Fibroblast of skin of left biceps (primary cell): ENCODE measurements at places on chromosomes 7 and 10.

GRCh38 chr10:120423431-120424197 is 33.4 kb upstream of the PLPP4 start:
- DNase-seq: peak; percentile 56

- DNase-seq: no peak
Measured at GRCh38 chr7:152556013-152556755, 119.8 kb downstream of the XRCC2 start.

DNA sequence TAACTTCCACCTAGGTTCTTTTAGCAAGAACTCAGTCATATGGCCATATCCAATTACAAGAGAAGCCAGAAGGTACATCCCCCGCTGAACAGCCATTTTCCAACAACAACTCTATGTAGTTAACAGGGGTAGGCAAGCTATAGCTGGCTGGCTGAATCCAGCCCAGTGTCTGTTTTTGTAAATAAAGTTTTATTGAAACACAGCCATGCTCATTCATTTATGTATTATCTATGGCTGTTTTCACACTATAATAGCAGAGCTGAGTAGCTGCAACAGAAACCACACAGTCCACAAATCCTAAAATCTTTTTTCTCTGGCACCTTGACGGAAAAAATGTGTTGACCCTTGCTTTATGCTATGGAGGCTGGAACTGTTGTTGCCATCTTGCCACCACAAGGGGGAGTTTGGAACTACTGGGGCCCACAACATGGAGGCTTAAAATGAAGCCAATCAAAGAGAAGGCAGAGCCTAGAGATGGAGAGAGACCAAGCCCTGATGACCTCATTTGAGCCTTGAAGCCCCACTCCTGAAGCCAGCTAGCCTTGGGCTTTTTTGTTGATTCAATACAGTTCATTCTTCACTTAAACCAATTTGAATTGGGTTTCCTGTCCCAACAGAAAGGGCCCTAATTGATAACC is 33.3 kb upstream of the XPNPEP1 start:
- no peak for DNase-seq

GRCh38 chr7:35805876-35806275 is 5.0 kb downstream of the SEPTIN7 start:
- no peak for DNase-seq

DNA sequence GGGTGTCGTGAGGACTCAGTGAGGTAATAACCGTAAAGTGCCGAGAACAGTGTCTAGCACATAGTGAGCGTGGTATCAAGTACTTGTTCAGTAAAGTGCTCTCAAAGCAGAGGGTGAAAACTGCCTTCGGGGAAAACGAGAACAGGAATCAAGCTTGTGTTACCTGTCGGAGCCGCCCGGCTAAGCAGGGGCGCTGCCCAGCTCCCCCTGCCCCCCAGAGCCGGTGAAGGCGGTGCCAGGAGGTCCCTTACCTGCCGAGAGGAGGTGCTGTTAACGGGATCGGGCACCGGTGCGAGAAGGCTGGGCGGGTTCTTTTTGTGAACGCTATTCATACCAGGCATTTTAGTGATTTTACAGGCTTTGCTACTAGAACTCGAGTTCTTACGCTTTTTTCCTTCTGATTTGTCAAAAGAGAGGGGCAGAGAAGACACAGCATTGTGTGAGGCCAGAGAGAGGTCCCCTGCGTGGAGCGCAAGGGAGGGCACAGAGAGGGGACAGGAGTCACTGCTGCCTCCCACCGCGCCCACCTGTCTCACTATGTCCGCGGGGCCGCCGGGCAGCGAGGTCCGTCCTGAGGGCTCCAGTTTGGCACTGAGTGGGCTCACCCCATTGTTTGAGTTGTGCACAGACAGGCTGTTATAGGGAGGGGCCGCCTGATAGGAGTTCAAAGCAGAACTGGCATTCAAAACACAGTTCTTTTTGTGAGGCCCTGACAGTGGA is 32.5 kb upstream of the EFCAB10 start:
- no peak for DNase-seq

DNA sequence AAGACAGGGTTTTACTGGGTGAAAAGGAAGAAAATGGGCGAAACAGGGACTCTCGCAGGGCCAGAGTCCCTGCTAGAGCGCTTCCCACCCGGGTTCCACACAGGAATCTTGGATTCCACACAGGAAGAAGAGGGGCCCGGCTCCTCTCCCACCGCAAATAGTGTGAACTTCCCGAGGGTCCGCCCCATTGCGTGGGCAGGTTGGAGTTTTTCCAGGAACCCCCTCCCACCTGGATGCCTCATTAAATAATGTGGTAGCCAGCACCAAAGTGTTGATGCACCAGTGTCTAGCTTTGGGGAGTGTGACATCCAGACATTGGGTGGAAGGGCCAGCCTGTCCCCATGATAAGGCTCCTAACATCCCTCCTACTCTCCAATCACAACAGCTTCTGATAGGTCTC is 330.3 kb upstream of the ZNF32 start:
- DNase-seq: no peak

- DNase-seq: no peak
Measured at GRCh38 chr10:89853781-89854191, 152.4 kb downstream of the KIF20B start.

- DNase-seq: no peak
Measured at GRCh38 chr7:110835218-110835617, 255.7 kb upstream of the LRRN3 start.

DNA sequence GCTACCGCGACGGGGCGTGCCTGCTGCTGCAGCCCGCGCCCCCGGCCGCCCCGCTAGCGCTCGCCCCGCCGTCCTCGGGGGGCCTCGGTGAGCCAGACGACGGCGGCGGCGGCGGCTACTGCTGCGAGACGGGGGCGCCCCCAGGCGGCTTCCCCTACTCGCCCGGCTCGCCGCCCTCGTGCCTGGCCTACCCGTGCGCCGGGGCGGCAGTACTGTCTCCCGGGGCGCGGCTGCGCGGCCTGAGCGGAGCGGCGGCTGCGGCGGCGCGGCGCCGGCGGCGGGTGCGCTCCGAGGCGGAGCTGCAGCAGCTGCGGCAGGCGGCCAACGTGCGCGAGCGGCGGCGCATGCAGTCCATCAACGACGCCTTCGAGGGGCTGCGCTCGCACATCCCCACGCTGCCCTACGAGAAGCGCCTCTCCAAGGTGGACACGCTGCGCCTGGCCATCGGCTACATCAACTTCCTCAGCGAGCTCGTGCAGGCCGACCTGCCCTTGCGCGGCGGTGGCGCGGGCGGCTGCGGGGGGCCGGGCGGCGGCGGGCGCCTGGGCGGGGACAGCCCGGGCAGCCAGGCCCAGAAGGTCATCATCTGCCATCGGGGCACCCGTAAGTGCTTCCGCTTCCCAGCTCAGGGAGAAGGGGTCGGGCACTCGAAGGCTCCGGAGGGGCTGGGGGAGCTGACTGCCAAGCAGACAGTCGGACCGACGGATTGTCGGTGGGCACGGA is 761 bp downstream of the PTF1A start:
- DNase-seq: no peak

DNA sequence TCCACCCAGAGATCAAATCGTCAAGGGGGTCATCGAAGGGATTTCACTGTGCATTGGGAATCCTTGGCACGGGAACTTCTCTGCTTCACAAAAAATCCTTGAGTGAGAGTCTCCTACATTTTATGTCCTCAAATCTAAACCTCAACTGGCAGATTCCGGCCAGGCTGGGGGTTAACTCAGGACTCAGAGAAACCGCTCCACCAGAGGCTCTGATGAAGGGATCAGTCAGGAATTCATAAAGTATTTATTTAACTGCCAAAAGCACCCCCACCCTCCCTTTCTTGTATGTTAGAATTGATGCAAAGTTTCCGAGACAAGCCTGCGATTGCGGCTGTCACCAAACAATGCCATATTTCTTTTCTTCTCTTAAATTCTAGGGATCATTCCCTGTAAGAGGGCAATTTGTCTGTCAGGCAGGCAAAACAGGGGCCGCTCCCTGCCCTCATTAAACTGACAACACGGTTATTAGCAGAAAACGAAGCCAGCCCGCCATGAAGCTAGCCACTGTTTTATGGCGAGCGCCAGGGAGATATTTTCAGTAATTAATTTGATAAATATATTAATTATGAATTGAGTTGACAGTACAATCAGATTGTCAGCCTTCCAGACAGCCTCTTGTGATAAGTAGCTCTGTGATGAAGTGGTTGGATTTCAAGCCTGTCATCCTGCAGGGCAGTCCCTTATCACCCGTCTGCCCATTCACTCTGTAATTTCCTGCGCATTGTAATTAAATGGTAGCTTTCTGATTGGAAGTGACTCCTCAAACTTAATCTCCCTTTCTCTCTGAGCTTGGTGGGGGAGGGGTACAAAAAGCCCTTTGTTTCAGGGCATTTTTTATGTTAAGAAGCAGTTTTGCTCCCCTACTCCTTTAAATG is 153.0 kb upstream of the GPR26 start:
- DNase-seq: no peak

DNA sequence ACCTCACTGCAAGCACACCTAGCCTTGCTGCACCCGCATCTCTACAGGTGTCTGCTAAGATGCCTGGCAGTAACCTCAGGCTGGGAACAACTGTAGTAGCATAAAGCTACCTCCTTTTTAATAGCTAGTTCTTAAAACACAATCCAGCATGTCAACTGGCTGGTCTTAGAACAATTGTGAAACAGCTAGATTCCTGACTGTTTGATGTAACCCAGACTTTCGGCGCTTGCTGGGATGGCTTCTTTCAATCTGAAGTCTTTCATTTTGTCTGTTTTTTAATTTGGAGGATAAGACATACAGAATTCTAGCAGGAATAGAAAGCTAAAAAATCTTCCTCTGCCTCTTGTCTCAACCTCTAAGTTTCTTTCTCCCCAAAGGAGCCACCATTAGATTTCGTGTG is 59.8 kb downstream of the GSDME start:
- DNase-seq: no peak

DNA sequence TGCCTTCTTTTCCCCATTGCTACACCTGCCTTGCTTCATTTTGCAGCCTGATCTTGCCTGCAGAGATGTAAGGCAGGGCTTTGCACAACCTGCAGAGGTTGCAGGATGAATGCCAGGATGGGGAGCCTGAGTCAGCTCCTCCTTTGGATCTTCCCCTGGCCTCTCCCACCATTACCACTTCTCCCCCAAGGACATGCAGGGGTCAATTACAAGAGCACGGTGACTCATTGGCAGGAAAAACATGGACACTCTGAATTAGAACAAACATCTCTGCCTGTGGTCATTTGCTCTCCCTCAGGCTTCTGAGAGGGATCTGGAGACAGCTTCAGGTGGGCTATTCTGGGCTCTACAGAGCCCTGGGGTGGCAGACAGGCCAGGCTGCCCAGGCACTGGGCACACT is 89.2 kb downstream of the HERPUD2 start:
- DNase-seq: no peak

DNA sequence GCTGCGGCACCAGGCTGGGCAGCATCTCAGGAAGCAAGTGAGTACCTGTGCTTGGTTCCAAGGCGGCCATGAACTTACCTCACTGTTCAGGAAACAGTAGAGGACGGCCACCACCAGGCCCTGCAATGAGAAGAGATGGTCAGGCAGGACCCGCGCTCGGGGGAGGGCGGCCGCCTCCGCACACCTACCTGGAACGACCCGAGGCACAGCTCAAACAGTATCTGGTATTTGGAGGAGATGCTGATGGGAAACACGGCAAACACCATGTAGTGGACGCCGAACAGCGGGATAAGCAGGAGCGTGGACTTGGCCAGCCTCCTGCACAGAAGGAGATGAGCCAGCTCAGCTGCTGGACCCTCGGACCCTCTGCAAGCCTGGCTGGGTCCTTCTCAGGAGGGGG is 112.9 kb downstream of the VIPR2 start:
- DNase-seq: no peak

DNA sequence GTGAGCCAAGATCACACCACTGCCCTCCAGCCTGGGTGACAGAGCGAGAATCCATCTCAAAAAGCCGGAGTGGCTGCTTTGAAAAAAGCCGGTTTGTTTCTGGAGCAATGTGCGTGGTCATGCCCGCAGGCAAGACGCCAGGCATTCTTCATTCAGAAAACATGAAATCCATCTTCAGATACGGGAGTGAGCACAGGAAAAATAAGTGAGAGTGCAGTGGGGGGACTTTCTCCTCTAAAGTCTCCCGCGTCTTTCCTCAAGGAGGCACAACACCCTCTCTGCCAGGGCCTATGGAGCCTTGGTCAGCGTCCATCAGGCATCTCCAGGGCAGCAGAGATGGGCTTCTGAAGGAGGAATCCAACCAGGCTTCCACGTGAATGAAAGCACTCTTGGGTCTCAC is 62.3 kb upstream of the DGKI start:
- no peak for DNase-seq

GRCh38 chr7:29229066-29229465 is 34.5 kb downstream of the CHN2 start:
- DNase-seq: no peak

GRCh38 chr10:94192974-94193373 is 169.8 kb downstream of the NOC3L start:
- DNase-seq: no peak

- DNase-seq: no peak
Measured at GRCh38 chr7:8250547-8250946, 11.4 kb downstream of the ICA1 start.

DNA sequence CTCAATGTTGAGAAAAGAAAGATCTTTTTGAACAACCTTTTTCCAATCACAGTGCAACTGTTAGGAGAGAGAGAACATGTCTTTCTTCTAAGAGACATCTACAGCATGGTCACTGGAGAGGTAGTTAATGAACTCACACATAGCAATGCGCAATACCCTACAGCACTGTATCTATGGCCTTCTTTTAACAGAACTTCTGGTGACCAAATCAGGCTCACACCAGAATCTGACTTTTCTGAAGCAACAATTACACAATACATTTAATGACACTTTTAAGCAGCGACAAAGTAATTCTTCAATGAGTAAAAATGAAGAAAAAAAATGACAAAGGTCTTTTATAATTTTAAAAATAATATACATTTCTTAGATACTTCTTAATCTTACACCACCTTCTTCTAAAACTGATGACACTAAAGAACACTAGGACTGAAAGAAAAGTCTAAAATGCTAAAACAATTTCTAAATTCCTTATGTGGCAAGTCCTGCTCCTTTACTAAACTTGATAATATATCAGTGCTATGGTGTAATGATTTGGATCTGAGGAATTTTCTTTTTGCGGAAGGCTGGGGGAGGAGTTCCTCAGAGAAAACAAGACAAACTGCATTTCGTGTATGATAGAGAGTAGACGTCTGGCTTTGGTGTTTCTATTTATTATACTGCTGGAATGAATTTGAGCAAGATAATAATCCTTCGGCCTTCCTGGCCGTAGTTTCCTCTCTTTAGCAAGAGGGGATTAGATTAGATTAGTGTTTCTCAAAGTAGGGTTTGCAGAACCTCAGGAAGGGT is 166.3 kb downstream of the ZNF438 start:
- DNase-seq: no peak

GRCh38 chr10:77441353-77442166 is 196.0 kb downstream of the KCNMA1 start:
- DNase-seq: no peak

GRCh38 chr10:6056411-6057135 is 5.6 kb downstream of the IL2RA start:
- DNase-seq: no peak

- no peak for DNase-seq
Measured at GRCh38 chr10:133038036-133038823, 49.5 kb upstream of the ADGRA1 start.

DNA sequence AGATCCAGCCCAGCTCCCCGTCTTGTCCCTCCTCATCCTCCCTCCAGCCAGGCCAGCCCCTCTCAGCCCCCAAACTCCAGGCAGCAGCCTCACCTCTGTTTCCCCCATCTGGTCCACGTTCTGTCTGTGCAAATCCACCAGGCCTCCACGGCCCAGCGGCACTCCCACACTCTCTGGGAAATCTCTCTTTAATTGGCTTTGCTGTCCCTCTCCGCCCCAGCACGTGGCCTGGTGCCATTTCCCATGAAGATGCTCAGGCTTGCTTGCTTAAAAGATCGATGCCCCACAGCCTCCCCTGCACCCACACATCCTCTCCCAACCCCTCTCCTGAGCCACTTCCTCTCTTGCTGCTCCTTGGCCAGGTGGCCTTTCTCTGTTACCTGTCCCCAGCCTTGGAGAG is 39.3 kb downstream of the PRF1 start:
- no peak for DNase-seq
